CD4-positive, alpha-beta T cell treated with Interferon gamma for 1 hour (primary cell): ENCODE measurements at places on chromosomes 2 and 18.
A peak's percentile ranks its signal among the peaks of the same experiment; 100 is the strongest.

DNA sequence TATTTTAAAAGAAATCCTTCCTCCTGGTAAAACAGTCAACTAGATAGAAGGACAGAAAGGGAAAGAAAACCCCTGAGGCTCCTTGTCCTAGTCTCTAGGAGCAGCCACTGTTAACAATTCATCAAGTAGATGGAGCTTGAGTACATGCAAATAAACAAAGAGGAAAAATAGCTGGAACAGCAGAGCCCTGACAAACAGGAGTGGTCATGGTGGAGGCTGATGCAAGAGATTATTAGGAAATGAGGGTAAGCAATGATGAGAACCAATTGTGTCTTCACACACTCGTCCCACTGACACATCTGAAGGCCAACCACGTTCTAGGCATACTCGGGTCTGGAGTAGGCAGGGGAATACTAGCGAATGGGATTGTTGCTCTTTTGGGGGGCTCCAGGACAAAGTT lies 9.2 kb downstream of the DLGAP1 start:
- no peak for DNase-seq

DNA sequence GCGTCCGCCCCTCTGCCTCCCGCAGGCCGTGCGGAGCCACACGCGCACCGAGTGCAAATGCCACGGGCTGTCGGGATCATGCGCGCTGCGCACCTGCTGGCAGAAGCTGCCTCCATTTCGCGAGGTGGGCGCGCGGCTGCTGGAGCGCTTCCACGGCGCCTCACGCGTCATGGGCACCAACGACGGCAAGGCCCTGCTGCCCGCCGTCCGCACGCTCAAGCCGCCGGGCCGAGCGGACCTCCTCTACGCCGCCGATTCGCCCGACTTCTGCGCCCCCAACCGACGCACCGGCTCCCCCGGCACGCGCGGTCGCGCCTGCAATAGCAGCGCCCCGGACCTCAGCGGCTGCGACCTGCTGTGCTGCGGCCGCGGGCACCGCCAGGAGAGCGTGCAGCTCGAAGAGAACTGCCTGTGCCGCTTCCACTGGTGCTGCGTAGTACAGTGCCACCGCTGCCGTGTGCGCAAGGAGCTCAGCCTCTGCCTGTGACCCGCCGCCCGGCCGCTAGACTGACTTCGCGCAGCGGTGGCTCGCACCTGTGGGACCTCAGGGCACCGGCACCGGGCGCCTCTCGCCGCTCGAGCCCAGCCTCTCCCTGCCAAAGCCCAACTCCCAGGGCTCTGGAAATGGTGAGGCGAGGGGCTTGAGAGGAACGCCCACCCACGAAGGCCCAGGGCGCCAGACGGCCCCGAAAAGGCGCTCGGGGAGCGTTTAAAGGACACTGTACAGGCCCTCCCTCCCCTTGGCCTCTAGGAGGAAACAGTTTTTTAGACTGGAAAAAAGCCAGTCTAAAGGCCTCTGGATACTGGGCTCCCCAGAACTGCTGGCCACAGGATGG lies 7.1 kb upstream of the WNT10A start:
- DNase-seq = no peak

DNA sequence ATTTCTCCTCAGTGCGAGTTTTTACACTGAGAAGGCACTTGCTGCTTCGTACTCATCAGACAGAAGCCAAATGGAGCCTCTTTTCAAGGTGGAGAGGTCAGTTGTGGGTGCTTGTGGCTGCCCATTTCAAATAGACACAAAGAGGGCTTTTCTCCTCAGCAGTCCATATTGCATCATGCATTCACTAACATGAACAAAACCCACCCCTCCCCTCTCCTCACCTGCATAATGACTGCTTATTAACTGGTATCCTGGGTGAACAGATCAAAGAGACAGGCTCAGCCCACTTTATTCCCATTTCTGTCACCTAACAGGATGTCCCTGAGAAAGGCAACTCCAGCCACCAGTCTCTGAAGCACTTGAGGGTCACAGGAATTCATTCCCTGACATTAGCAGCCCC lies 28.9 kb downstream of the KLF7 start:
- DNase-seq = no peak

DNA sequence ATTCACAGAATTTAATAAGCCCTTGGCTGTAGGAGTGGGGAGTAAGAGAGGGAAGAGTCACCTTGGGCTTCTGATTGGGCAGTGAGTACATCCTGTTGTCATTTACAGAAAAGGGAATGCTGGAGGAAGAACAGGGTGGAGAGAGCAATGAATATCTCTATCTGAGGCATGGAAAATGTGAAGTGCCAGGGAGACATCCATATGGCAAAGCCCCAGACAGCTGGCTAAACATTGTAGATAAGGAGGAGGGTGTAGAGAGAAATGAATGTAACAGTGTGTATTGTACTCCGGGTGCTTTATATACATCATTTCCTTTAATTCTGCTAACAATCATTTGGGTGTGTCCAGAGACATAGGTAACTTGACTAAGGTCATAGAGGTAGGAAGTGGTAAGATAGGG lies 103.5 kb downstream of the UPP2 start:
- DNase-seq = no peak

DNA sequence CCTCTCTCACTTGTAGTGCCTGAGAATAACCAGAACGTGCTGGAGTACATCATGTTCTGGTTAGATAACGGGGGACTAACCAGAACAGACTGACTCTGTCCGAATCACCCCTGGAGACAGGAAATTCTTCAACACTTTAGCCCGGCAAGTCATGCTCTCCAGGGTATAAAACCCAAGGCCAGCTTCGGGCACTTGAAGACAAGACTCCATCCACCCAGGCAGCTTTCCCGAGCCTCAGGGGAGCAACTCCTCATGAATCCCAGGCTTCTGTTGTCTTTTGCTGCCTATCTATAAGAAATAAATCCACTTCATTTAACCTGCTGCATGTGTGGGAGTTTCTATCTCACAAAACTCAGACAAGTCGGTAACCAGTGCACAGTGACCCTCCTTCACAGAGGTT lies 99.6 kb downstream of the KCNF1 start:
- no peak for DNase-seq

DNA sequence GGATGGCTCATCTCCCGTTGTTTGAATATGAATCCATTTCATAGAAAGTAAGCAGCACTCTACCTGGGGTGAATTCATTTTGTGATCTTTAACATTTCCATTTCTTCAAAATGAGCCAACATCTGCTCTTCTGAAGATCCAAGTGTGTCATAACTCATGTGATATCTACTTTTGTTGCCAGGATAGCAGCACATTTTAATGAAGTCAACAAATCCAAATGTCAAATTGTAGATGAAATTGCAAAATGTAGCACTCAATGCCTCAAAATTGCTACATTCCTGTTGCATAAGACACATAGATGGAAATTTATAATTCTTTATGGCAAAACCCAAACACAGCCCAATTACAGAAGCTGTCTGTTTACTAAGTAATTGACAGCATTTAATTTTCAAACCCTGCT lies 360.7 kb downstream of the TMX3 start:
- no peak for DNase-seq

DNA sequence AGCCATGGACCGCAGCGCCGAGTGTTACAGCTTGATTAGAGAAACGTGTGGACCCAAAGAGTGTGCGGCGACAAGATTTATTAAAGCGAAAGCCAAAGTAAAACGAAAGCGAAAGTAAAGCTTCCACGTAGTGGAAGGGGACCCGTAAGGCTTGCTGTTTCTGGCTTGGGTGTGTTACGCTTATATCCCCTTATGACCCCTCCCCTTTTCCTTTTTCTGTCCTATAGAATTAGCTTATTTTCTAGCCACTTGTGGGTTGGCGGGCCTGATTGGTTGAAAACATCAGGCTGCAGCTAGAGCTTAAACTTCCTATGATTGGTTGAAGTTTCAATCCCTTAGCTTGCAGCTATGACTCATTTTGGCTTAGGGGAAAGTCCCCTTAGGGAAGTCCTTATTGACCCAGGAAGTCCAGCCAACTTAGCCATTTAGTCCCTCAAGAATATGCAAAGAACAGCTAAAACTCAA lies 969.7 kb downstream of the DCDC2C start:
- DNase-seq = no peak

- no peak for DNase-seq
These were observed 540.7 kb upstream of the TMEFF2 start for GRCh38 chr2:192735447-192735846.

- no peak for DNase-seq
These were observed 210.7 kb upstream of the SALL3 start for GRCh38 chr18:78768656-78769501.

- DNase-seq = no peak
These were observed 94.9 kb downstream of the SLC4A3 start for GRCh38 chr2:219722276-219722879.

- no peak for DNase-seq
These were observed 57.6 kb downstream of the ACKR3 start for GRCh38 chr2:236627193-236627592.

GRCh38 chr2:8525582-8526402 lies 156.1 kb upstream of the ID2 start:
- DNase-seq = peak; percentile 58

DNA sequence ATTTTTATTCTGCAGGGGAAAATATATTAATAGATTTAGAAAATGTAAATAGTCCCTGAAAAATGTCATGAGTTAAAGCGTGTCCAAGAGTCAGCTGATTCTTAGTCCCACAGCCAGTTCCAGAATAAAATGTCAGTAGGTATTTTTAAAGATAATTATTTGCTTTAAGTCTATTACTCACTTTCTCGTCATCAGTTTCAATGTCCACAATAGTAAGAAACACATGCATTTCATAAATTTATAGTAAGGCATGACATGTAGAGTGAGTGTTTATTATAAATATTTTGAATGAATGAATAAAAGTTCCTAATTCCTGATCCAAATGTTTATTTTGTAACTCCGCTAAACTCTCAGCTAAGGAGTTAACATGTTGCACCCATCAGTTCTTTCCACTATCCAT lies 1044.0 kb upstream of the PIK3C3 start:
- DNase-seq = no peak

- no peak for DNase-seq
These were observed 163.7 kb upstream of the RMP24 start for GRCh38 chr18:35808796-35809195.

- DNase-seq = no peak
These were observed 86.6 kb downstream of the MYT1L start for GRCh38 chr2:2244508-2244907.

DNA sequence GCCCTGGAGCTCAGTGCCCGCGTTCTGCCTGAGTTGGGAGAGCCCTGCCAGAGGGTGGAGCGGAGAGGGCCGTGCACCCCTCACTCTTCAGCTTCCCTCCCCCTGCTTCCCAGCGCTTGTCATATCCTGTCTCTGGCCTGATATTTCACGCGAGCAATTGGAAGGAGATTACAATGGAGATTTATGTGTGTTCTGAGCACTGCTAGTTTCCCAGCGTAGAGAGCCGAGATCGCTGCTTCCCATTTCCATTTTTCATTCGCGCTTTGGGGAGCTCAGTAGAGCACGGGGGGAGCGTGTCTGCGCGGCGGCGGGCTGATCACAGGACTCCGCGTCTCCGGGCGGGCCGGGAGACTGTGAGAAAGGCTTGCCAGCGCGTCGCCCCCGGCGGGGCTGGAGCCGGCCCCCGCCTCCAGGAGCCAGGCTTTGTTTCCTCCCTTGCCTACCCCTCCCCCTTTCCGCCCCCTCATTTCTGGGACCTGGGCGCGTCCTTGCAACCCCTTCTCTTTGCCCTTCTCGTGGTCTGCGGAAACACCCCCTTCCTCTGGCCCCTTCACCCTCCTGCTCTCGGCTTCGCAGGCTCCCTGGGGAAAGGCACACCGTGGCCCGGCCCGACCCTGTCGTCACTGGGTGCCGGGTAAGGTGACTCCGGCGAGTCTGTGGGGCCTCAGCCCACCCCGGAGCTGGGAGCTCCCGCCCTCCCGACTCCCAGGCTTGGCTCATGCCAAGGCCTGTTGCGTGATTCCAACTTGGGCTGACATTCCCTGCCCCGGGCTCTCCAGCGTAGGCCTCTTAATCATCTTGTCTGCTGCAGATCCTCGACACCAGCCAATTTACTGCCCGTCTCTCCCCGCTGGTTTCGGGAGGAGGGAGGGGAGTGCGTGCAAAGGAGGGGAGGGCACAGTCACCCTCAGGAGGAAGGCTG lies 5.8 kb downstream of the DLX2 start:
- DNase-seq = no peak

- no peak for DNase-seq
These were observed 267.2 kb downstream of the EPHA4 start for GRCh38 chr2:221304916-221305315.

DNA sequence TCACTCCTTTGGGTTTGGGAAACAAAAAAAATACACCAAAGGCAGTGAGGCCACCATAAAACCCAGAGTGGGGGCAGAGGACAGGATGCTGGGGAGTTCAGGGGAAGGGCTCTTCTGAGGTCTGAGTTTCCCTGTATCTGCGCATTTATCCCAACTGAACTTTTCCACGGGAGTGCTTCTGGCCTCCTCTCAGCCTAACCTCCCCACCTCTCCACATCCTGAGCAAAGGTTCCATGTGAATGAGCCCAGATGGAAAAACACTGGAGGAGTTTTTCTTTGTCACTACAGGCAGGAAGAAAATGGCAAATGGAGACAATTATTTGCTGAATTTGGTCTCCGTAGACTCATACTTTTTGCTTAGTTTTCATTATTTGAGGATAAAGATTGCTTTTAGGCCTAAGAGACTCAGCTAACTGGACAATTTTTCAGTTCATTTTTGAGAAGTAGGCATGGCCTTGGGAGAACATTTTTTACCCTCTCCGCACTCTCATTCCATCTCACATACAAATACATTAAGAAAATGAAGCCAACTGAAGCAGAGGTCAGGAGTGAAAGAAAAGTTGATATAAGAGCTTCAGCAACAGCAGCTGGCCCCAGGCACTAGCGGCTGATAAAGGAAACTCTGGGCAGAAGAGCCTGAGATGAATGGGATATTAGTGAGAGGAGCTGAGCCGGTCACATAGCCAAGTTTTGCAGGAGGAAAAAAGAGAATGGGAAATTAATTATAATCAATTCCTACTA lies 82.6 kb upstream of the CYP1B1 start:
- no peak for DNase-seq

DNA sequence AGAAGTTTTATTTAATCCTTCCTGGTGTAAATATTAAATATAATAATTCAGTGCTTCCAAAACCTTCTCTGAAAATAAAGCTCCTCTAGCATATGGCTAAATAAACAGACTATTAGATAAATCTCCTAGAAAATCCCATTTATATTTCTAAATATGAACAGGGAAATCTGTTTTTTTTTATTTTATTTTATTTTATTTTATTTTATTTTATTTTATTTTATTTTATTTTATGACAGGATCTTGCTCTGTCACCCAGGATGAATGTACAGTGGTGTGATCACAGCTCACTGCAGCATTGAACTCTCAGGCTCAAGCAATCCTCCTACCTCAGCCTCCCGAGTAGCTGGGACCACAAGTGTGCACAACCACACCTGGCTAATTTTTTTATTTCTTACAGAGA lies 673.5 kb downstream of the IRS1 start:
- no peak for DNase-seq

DNA sequence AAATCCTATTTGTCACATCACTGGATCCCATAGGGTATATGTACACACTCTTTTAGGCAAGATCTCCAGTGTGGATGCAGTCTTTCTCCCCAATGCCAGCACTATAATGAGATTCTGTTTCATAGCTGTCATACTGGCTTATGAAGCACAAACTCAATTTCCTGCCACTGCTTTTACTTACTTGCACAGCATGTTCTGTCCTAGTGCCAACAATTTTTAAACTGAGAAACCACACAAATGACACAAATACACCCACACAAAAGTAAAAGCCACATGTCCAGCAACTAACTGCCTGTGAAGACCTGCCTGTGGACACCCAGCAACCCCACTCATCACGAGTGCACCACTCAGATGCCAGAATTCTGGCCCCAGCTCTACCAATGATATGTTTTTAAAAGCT lies 29.6 kb upstream of the RNU4ATAC start:
- DNase-seq = no peak
